ENCODE measurements at places on chromosomes 2 and 18.
A peak's percentile ranks its signal among the peaks of the same experiment; 100 is the strongest.

DNA sequence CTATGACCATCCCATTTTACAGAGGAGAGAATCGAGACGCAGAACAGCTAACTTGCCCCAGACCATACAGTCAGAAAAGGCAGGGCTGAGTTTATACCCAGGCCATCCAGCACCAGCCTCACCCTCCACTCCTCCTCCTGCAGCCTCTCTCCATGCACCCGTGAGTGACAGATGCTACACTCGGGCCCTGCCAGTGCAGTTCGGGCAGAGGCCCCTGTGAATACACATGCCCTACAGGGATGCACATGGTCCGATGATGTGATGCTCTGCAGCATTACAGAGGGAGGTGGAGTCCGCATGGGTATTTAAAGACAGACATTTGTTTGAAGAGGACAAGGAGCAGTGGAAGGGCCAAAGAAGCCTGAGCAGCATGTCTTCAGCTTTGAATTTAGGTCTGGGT lies 75.1 kb upstream of the PXDN start:
- DNase-seq: no peak

DNA sequence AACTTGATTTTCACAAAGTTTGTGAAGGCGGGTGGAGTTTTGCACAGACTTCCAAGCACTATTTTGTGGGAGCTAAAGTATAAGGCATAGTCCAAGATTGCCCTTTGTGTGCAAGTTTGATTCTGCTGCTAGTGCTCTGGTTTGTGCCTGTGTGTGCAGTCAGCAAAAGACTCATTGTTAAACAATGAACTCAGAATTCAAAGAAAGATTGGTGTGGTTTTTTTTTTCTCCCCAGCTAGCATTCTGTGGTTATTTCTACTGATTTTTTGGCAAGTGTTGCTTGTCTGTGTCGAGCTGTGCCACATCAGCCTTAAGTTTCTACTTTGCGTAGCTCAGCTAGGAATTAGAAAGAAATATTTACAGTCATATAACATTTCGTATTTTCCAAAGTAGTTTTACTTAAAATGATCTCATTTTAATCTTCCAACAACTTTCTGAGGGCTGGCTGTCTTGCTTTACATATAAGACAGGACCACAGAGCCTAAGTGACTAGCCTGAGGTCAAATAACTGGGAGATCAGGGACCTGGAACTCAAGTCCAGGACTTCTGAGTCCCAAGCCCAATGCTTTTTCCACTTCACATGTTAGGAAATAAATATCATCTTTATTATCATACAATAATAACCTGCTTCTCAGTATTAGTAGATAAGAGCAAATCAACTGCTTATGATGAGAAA lies 69.8 kb downstream of the BABAM2 start:
- DNase-seq: peak; percentile 82

- no peak for DNase-seq
Observed at GRCh38 chr2:187552828-187553681, 1.2 kb downstream of the TFPI start.

DNA sequence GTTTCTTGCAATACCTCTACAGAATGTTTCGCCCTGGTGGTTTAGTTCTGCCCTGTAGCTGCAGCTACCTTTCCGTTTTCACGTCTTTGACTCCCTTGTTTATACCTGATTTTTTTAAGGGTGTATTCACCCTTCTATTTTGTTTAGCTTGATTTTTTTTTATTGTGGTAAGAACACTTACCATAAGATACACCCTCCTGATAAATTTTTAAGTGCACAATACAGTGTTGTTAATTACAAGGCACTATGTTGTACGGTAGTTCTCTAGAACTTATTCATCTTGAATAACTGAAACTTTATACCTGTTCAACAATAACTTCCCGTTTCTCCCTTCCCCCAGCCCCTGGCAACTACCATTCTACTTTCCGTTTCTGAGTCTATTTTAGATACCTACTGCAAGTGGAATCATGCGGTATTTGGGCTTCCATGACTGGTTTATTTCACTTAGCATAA lies 48.9 kb upstream of the NABP1 start:
- DNase-seq: no peak

DNA sequence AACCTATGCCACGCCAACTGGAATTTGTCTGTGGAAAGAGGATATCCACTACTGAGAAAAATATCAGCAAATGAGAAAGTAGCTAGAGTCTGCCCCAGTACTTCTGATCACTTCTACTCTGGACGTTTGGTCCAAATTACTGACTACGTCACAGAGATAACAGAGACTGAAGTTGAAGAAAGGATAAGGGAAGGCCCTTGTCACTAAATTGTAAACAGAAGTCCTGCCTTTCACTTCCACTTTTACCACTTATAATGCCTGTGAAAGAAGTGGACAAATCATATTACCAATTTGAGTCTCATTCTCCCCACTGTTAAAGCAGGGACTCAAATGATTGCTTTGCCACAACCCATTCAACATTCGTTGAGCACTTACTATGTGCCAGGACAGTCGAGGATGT lies 173.9 kb upstream of the ERBB4 start:
- no peak for DNase-seq

DNA sequence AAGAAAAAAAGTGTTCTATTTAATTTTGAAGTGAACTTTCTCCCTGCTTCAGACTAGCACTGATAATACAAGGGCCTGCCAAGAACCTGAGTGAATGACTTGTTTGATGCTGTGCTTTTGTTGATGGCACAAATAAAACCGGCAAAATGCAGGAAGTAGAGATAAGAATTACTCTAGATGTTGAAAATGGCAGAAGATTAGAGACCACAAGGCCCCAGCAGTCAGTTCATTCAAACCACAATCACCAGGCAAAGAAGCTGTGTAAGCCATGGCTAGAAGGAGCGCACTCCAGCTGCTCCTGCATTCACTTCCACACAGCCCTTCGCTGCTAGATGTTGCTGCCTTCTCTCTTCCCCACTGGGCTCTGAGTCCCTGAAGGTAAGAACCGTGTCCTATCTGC lies 297.1 kb downstream of the AGPS start:
- no peak for DNase-seq

GRCh38 chr2:160701822-160702221 lies 208.2 kb upstream of the RBMS1 start:
- DNase-seq: no peak

DNA sequence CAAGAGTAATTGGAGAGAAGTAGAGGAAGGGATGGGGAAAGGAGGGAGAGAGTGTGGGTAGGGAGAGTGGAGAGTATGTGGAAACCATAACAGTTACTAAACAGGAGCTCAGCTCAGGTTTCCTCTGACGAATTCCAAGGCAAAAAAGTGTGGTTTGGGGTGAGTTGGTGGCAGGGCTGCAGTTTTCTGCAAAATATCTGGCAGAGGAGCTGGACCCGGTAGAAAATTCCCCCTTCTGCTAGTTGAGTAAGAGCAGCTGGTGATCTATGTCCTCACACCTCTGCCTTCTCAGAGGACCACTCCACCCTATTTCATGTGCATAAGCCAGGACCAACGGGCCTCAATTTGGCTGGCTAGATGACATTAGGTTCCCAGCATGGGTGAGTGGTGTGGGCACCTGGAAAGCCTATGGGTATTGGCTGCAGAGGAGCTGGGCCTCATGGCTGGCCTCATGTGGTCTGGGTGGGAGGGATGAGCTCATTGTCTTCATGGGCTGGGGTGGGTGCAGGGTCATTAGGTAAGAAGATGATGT lies 13.2 kb downstream of the NRP2 start:
- DNase-seq: no peak

- no peak for DNase-seq
Observed at GRCh38 chr2:106160786-106161261, 33.3 kb downstream of the UXS1 start.

DNA sequence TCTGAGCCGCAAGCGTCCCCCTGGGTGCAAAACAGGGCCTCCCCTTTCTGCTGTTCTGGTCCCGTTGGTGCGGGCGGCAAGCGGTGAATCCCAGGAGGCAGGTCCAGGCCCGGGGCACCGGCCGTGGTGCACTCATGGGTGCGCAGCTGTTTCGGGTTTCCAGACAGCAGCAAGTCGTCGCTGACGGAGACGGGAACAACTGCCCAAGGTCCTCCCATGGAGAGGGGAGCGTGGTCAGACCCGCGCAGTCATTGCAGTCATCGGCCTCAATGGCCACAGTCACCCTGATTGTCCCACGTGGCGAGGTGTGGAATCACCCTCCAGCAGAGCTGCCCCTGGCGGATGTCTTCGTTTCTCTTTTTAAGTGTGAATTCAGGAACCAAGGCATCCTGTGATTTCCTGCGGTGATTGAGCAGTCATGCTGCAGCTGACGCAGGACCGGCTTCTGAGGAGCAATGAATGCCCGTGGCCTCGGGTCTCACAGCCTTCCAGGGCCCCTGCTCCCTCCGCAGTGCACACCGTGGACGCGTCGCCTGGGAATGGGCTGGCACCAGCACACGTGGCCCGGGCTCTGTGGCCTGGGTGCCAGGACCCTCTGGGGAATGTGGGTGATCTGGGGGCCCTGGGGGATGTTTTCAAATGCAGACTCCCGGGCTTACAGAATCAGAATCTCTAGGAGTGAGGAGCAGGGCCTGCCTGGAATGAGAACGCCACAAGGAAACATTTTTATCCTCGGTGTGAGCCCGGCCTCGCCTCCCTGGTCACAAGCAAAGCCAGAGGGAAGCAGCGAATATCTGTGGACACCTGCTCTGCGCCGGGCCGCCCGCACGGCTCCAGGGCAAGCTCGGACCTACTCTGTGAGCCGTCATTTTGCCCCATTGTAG lies 244.2 kb upstream of the SALL3 start:
- no peak for DNase-seq

Data from GM04504 (cell line).